ENCODE measurements at places on chromosomes 2 and 18.

DNA sequence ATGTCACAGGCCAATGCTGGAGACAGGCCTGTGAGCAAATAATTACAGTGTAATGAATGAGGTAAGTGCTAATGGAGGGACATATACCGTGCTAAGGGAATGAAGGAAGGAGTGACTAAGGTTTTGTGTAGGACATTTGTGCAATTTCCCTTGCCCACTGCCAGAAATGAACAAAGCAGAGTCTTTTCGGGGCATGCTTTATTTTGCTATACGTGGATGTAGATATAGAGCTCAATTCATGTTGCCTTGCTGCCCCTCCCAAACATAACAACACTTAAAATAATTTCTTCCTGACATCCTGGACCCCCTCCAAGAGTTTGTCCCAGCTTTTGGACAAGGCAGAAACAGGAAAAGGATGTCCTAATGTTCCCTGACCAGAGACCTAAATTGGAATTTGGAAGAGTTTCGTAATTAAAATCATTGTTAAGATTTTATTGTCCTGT, 23.7 kb upstream of the CD28 start:
- DNase-seq = no peak

- DNase-seq = no peak
Observed at GRCh38 chr2:235025800-235026536, 74.2 kb downstream of the SH3BP4 start.

GRCh38 chr2:235511187-235511661, 17.4 kb downstream of the AGAP1 start:
- DNase-seq = peak; percentile 47

GRCh38 chr2:24022975-24023575, 13.2 kb downstream of the MFSD2B start:
- DNase-seq = no peak

DNA sequence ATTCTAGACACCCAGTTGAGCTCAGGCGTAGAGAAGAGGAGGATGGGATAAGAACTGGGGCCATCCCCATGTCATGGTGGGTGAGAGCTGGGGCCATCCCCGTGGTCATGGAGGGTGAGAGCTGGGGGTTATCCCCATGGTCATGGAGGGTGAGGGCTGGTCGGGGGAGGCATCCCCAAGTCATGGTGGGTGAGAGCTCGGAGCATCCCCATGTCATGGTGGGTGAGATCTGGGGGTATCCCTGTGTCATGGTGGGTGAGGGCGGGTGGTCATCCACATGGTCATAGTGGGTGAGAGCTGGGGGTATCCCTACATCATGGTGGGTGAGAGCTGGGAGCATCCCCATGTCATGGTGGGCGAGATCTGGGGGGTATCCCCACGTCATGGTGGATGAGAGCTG, 52.5 kb downstream of the IL1RL2 start:
- DNase-seq = no peak

DNA sequence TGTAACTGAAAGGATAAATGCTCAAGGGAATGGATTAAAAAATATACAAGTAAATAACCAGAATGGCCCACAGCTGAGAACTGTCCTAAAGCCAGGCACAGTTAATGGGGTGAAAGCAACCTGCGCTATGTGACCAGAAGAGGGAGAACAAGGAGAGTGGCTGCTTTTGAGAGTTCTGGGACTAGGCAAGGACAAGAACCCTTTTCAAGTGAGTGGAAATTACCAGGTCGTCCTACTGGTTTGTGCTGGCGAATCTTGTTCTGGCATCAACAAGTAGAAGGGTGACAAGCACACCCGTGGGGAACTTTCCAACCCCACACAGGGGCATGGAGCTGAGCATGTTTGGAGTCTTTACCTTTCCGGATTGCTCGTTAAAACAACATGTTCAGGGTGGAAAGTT, 82.8 kb downstream of the TMEM17 start:
- DNase-seq = no peak

GRCh38 chr2:72803626-72804320, 22.1 kb downstream of the EXOC6B start:
- no peak for DNase-seq

GRCh38 chr2:218294430-218295022, 2.2 kb upstream of the TMBIM1 start:
- no peak for DNase-seq

GRCh38 chr2:120525056-120526046, 179.4 kb downstream of the INHBB start:
- peak; percentile 22 for DNase-seq

GRCh38 chr2:217552081-217552480, 450.7 kb downstream of the TNS1 start:
- DNase-seq = no peak

DNA sequence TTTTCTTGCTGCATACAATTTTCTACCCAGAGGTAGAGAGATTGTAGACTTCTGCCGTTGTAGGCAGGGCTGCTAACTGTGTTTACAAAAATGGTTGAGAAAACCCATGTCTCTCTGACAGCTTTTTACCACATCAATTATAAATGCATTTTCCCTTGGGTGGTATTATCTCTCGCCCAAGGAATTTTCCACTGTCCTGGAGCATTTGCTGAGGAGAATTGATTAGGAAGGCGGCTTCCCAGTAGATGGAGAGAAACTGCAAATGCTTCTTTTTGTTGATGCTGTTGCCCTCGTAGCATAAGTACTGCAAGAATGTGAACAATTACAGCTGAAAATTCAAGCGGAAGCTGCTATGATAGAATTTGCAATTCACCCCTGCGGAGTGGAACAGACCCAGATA, 1007.7 kb upstream of the KLHL29 start:
- DNase-seq = no peak

GRCh38 chr2:242040303-242040655, 170.8 kb downstream of the RTP5 start:
- no peak for DNase-seq

- DNase-seq = no peak
Observed at GRCh38 chr18:32848826-32849225, 76.0 kb upstream of the KLHL14 start.

GRCh38 chr2:45851576-45852304, 200.3 kb downstream of the PRKCE start:
- peak; percentile 88 for DNase-seq

DNA sequence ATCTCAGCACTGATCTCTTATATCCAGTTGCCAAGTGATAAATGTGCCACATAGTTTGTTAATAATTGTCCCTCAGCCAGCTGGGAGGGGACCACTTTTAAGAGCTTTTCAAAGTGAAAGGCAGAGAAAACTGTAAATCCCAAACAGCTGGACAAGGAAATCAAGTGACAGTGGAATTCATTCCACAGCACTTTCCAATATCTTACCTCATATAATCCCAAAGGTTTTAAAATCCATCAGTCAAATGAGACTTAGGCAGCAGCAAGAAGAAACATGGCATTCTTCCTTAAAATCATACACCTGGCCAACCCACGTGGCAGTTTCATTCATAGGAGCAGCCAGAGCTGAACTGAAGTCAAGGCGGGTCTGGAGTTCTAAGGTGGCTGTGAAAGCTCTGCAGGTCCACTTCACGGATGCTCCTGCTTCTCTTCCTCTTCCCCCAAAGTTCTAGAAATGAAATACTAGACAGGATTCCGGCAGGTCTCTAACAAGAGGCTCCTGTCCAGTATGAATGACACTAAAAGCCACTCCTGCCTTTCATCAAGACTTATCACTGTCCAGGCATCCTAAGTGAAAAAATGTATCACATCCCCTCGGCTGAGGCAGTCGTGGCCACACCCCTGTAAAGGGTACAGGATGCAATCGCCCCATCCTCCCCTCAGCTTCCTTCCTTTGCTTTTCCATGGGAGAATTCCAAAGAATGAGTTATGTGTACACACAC, 190.4 kb upstream of the STK17B start:
- no peak for DNase-seq

DNA sequence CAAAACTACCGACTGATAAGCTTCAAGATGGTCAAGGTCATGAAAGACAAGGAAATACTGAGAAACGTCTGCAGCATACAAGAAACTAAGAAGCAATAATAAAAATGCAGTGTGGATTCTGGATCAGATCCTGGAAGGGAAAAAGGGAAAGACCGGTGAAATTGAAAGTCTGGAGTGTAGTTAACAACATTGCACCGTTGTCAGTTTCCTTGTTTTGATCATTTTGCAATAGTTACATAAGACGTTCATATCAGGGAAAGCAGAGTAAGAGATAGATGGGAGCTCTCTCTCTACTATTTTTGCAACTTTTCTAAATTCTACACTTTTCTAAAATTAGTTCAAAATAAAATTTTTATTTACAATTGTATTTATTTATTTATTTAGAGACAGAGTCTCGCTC, 15.0 kb upstream of the ZNF407 start:
- DNase-seq = no peak

GRCh38 chr2:218332920-218333645, 23.6 kb upstream of the CATIP start:
- DNase-seq = no peak
